ENCODE measurements at places on chromosomes 2 and 18.

- H3K4me1 ChIP-seq = no peaks in the 10 kb centered on the region
- no peak overlapping the region for H3K27ac ChIP-seq
- H3K27me3 ChIP-seq = no peaks in the 10 kb centered on the region
- no peak overlapping the region for H3K4me3 ChIP-seq
- H3K36me3 ChIP-seq = peaks cover 9% of the 10 kb centered on the region
These were observed 64.5 kb upstream of the ADAM23 start for GRCh38 chr2:206378835-206379234.

GRCh38 chr18:36468161-36468560, 170.6 kb downstream of the FHOD3 start:
- H3K27ac ChIP-seq = no peak overlapping the region
- no peak for DNase-seq
- no peaks in the 10 kb centered on the region for H3K36me3 ChIP-seq
- peaks cover 61% of the 10 kb centered on the region for H3K4me1 ChIP-seq
- no peaks in the 10 kb centered on the region for H3K27me3 ChIP-seq

- H3K36me3 ChIP-seq = no peaks in the 10 kb centered on the region
- DNase-seq = no peak
- no peak overlapping the region for H3K27ac ChIP-seq
- H3K27me3 ChIP-seq = no peaks in the 10 kb centered on the region
- no peak overlapping the region for H3K4me3 ChIP-seq
These were observed 17.1 kb upstream of the CACNB4 start for GRCh38 chr2:152115952-152116351.

GRCh38 chr2:240198226-240198625, 57.8 kb upstream of the OTOS start:
- peaks cover 19% of the 10 kb centered on the region for H3K4me1 ChIP-seq
- H3K4me3 ChIP-seq = no peak overlapping the region
- H3K36me3 ChIP-seq = no peaks in the 10 kb centered on the region

DNA sequence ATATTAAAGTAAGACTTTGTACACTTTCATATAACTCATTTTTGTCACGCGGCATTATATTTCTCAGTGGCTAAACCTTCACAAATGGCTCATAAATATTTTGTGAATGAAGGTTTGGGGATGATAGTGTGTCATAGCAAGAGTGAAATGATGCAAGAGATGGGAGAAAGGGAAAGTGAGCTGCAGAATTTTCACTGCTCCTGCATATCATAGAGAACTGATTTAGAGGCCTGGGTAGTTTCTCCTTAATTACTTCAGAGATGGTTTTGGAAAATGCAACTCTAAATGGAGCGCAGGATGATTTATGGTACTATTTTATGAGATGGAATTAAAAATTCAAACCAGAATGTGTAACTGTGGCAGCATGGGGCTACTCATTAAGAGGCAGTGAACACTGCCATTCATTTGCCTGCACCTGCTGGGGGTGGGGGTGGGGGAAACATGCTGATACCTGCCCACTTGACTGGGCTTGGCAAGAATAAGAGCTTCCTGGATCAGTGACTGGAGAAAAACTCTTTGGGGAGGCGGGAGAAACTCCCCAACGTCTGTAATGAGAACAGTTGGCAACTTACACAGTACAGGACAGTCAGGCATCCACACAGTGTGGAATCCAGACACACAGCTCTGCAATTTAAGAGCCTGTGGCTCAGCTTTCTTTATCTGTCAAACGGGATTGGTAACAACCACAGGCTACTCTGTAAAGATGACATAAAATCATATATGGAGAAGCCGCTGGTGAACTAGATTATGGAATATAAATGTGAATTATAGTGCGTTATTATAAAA, 941.9 kb downstream of the SLC4A3 start:
- no peaks in the 10 kb centered on the region for H3K27me3 ChIP-seq
- H3K27ac ChIP-seq = no peak overlapping the region
- H3K4me1 ChIP-seq = no peaks in the 10 kb centered on the region
- DNase-seq = no peak
- H3K36me3 ChIP-seq = no peaks in the 10 kb centered on the region
- H3K4me3 ChIP-seq = no peak overlapping the region

- DNase-seq = no peak
- no peaks in the 10 kb centered on the region for H3K36me3 ChIP-seq
- H3K4me3 ChIP-seq = no peak overlapping the region
- H3K27ac ChIP-seq = no peak overlapping the region
- H3K27me3 ChIP-seq = no peaks in the 10 kb centered on the region
These were observed 62.5 kb downstream of the DHRS9 start for GRCh38 chr2:169131587-169132512.

GRCh38 chr18:32918692-32919250, 145.9 kb upstream of the KLHL14 start:
- no peak overlapping the region for H3K4me3 ChIP-seq
- no peak for DNase-seq
- peaks cover 12% of the 10 kb centered on the region for H3K4me1 ChIP-seq
- H3K27me3 ChIP-seq = no peaks in the 10 kb centered on the region

GRCh38 chr2:9410108-9410507, 13.2 kb downstream of the ITGB1BP1 start:
- H3K4me1 ChIP-seq = no peaks in the 10 kb centered on the region
- no peak overlapping the region for H3K27ac ChIP-seq
- DNase-seq = no peak

DNA sequence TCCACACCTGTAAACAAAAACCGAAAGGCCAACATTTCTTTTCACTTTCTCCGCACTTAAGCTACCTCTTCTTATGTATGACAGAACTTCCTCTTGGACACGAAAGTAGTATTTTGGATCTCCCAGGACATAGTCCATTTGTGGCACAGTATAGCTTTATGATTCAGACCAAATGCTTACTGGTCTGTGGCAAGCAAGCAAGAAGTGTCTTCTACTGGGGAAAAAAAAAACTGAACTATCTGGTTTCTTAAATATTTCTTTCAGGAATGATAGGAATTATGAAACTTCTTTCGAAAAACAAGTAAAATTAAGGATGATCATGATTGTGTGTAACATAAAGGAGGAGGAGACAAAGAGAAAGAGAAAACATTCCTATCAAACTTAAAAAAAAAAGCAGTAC, 33.6 kb downstream of the SRBD1 start:
- no peaks in the 10 kb centered on the region for H3K27me3 ChIP-seq
- H3K27ac ChIP-seq = no peak overlapping the region
- H3K4me1 ChIP-seq = no peaks in the 10 kb centered on the region
- H3K36me3 ChIP-seq = peaks cover 18% of the 10 kb centered on the region
- no peak for DNase-seq

DNA sequence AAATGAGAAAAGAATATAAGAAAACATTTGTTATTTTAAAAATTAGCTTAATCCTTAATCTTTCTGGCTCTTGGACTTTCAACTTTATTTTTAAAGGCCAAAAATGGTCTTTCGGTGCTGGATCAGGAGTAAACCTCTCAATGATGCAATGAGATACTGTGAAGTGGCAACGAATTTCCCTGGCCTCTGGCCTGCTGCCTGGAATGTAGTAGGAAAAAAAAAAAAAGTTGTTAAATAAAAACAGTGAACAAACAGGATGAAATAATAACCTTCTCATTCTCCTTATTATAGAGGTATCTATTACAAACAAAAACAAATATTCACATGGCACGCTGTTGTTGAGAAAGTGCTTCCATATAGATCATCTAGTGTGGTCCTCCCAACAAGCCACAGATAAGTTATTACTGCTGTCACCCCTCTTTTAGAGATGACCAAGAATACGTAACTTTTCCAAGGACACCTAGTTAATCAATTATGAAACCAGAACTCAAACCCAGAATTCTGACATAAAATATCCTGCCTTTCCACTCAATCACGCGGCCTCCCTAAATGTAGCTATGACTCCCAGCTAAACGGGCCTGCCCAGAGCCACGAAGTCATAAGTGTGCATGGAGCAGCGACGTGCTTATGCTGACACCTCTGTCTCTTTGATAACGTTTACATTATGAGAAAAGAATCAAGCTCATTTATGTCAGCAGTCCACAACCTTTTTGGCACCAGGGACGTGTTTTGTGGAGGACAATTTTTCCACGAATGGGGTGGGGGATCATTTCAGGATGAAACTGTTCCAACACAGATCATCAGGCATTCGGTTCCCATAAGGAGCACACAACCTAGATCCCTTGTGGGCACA, 170.9 kb downstream of the BCL2 start:
- H3K27ac ChIP-seq = no peak overlapping the region
- DNase-seq = no peak
- no peaks in the 10 kb centered on the region for H3K36me3 ChIP-seq
- no peak overlapping the region for H3K4me3 ChIP-seq
- no peaks in the 10 kb centered on the region for H3K27me3 ChIP-seq

- no peak for DNase-seq
- H3K36me3 ChIP-seq = peaks cover 56% of the 10 kb centered on the region
- H3K4me3 ChIP-seq = no peak overlapping the region
These were observed 46.3 kb downstream of the RTTN start for GRCh38 chr18:70158992-70159717.

DNA sequence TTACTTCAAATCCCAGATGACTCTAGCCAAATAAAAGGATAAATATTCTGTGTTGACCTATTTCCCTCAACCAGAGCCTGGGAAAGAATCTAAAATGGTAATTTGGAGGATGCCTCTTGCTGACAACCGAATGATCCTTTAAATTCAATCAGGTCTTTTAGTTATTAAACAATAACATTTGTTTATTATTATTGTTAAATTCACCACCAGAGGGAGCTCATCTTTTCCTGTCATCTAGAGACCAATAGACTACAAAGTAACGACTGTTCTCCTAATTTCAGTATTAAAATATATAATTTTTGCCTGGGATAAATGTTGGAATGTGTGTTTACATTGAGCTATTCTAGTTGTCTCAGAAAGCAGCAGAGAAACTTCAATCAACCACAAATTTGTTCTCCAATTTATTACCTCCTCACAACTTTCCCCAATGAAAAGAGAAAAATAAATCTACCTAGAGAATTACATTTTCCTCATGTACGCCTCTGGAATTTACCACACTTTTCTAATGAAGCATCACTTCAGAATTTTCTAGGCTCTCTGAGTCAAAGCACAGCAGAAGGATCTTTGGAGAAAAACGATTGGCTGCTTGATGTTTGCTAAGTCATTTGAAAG, 142.7 kb downstream of the SCG2 start:
- H3K27ac ChIP-seq = no peak overlapping the region
- no peak for DNase-seq
- no peaks in the 10 kb centered on the region for H3K4me1 ChIP-seq
- peaks cover 12% of the 10 kb centered on the region for H3K36me3 ChIP-seq
- H3K27me3 ChIP-seq = no peaks in the 10 kb centered on the region
